ENCODE measurements at places on chromosomes 13 and 19. TPM values are rescaled to one million over a fixed set of nuclear protein-coding genes. Genes with fewer than 3 reads are reported as not detected.

DNA sequence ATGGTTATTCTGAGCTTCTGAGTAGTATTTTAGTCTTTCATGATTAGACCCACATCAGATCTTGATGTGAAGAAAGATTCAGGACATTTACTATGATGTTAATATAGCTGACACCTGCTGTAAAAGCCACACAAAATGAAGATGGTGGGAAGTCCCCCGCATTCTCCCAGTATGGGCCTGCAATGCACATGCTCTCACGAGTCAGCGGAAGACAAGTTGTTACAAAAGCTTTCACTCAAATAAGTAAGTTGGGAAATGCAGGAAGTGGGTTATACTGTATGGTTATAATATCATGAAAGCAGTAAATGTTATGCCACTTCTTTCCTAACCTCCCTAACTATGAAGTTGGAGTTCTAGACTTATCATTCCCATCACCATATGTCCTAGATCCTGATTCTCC is 171.9 kb downstream of the KLF5 start:
- DNase-seq = no peak

GRCh38 chr13:30844548-30845296 is 61.3 kb upstream of the MEDAG start:
- DNase-seq = no peak

DNA sequence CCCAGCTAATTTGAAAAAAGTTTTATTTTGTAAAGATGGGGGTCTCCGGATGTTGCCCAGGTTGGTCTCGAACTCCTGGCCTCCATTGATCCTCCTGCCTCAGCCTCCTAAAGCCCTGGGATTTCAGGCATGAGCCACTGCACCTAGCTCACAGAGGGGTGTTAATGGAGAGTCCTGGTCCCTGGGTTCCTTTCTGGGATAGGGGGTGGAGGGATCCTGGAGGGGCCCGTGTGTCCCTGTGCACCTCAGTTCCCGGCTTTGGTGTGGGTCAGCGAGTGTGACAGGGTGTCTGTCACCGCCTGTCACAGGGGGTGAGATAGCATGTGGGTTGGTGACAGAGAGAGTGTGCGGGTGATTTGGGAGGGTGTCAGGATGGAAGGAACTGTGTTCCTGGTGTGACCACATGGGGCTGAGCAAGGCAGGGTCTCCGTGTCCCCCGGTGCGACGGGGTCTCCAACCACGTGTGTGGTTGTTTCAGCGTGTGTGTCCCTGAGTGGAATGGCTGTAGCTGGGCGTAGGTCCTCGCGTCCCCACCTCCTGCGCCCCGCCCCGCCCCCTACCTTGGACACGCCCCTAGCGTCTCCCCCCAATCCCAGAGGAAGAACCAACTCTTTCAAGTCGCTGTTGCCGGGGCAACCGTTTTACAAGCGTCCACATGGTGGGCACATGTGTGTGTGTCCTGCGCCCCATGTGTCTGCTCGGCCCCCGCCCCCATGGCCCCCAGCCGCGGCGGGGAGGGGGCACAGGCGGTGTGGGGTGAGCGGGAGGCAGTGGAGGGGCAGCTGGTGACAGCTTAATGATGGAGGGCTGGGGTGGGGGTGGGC is 2.9 kb upstream of the NRTN start:
- DNase-seq = no peak

GRCh38 chr13:29605860-29606526 is 10.5 kb upstream of the SLC7A1 start:
- DNase-seq = no peak

The ASPDH gene
- not detected for total RNA-seq

DNA sequence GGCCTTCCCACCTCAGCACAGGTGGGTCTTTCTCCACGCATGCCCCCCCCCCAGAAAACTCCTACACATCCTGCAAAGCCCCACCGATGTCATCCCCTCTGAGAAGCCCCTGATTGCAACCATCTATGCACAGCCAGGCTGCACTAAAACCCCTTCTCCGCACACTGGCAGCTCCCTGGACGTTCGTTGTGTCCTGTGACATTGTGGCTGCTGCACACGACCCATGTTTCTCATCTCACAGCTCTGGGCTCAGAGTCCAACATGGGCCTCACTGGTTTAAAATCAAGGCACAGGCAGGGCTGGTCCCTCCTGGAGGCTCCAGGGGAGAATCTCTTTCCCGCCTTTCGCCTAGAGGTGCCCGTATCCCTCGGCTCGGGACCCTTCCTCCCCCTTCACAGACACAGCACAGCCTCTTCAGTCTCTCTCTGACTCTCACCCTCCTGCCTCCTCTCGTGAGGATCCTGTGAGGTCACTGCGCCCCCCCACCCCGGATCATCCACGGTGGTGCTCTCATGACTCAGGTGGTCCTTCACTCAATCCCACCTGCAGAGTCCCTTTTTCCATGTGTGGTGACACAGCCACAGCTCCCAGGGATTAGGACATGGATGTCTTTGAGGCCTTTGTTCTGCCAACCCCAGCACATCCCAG is 71.2 kb downstream of the GADD45B start:
- DNase-seq = no peak

The FFAR1 gene
- total RNA-seq = 0.47 TPM

- DNase-seq = peak; percentile 27
Observed at GRCh38 chr19:46225558-46226004, 4.0 kb upstream of the IGFL1 start.

The TMEM86B gene
- 12.6 TPM for total RNA-seq

The ZNF606 gene
- total RNA-seq = 8.9 TPM

The CEACAM3 gene
- not detected for total RNA-seq

DNA sequence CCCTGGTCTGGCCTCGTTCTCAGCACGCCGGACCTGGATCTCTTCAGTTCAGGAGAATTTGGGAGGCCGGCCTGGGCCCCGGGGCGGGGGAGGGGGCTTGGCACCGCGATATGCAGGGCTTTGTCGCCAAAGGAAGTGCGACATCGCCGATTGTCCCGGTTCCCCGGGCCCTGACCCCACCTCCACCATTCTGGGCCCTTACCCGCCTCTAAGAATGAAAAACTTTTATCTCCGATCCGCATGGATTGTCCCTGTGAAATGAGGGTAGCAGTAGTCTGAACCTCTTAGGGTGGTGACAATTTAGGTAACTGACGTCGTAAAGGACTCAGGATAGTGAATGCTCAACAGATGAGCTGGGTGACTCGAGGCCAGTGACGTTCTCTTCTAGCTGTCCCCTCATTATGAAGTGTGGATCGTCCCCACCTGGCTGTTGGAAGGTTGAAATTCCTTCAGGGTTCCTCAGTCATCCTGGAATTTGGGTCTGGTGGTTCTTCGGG is 650 bp downstream of the DDA1 start:
- DNase-seq = no peak

The F7 gene
- total RNA-seq = 0.91 TPM

DNA sequence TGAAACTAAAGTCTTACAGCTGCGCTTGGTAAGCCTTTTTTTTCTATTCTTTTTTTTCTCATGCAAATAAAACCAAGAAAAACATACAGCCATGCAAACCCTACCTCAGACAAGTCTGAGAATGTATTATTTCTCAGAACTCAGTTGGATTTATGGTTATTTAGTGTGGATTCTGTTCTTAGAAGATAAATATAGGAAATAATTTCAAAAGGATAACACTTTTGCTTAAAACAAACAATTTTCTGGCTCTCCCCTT is 40.7 kb upstream of the TNFSF11 start:
- no peak for DNase-seq

GRCh38 chr19:36151144-36152018 is 866 bp downstream of the COX7A1 start:
- no peak for DNase-seq

DNA sequence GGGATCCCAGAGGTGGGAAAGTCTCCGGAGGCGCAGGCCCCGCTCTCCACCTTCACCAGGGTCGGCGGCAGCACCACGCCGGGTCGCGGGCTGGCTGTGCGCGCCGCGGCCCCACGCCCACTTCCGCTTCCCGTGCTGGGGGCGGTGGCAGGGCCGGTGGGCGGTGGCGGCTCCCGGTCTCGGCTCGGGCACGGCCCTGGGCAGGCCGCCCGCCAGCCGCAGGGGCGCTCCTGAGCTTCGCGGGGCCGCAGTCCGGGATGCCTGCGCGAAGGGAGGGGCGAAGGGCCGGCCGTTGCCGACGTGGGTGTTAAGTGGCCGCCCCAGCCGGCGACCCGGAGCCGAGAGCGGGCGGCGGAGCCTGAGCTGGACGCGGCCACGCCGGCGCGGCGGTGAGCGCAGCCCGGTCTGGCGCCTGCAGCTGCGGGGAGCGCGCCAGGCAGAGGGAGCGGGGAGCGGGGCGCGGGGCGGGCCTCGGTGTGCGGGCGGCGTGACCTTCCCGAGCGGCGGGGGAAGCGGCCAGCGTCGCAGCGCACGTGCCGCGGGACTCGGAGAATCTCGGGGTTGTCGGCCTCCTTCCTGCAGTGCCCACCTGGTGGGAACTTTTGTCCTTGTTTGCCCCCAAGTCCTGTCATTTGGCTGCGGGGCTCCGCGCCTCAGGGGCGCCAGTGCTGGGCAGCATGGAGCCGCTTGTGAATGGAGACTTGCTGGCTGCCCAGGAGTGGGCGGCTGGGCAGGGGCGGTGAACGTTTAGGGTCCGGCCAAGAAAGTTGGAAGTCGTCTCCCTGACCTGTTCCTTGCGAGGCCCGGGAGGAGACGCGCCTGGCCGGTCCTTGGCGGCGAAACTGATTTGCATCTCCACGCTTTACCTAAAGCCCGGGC is at the start of gene SLC25A15:
Gene SLC25A15 (plus strand): TSS at position 337 of the 879 bp plus-strand sequence. CDS start 3,616 bp downstream, outside the sequence.
- peak; percentile 81 for DNase-seq
